ENCODE measurements at places on chromosomes 4 and X.

DNA sequence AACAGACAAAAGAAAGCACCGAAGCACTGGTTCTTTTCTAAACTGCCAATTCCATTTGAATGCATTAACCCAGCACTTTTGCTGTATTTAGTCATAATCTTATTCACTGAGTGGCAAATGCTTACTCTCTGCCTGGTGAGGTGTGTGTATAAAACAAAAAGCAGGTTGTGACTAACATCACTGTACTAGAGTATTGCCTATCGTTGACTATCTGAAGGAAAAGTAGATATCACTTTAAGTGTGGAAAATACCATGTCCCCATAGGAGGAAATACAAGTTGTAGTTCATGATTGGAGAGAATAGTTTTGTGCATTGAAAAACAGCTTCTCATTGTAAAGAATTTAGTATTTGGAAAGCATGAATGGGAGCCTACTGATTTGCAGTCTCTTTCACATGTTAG, 2.7 kb downstream of the PDLIM5 start:
- no peak for DNase-seq

- no peak for DNase-seq
These were observed 56.1 kb upstream of the MSX1 start for GRCh38 chr4:4803216-4803911.

DNA sequence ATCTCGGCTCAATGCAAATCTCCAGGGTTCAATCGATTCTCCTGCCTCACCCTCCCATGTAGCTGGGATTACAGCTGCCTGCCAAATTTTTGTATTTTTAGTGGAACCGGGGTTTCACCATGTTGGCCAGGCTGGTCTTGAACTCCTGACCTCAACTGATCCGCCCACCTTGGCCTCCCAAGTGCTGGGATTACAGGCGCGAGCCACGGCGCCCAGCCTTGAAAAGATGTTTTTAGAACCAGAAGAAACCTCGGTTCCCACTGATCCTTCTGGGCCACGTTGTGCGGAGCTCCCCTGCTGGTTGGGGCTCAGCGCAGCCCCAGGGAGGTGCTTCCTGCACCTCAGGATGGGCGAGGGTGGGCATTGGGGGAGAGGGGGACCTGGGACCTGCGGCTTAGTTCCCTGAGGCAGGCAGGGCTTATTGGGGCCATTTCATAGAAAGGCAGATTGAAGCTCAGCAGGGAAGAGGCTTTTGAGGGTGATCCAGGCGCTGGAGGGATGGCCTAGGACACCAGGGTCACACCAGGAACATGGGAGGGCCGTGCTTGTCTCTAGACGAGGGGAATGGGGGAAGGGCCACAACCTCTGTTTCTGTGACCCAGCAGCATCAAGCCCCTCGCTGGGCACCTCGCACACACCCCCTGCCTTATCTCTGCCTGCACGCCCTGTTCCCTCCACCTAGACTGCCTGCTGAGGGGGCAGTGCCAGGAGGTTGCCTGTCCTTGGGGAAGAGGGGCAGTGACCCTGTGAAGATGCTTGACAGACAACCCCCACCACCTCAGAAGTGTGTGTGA, 6.3 kb upstream of the ADD1 start:
- DNase-seq: no peak

DNA sequence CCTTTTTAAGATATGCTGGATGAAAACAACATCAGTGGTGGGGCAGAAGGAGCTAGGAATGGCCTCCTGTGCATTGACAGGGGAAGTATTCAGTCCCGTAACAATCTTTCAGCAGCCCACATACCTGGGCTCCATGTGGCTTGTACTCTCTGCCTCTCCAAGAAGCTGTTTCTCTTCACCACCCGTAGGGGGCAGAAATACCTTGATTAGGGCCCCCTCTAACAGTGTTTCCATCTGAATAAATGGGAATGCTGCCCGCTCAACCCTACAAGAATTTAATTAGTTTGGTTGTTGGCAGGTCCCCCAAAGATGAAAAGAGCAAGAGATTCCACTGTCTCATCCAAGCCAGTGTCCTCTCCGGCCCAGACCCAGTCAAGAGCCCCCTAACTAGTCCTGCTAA, 155.2 kb downstream of the SMIM20 start:
- DNase-seq: no peak

GRCh38 chrX:6729626-6730025, 194.7 kb upstream of the VCX3A start:
- no peak for DNase-seq

DNA sequence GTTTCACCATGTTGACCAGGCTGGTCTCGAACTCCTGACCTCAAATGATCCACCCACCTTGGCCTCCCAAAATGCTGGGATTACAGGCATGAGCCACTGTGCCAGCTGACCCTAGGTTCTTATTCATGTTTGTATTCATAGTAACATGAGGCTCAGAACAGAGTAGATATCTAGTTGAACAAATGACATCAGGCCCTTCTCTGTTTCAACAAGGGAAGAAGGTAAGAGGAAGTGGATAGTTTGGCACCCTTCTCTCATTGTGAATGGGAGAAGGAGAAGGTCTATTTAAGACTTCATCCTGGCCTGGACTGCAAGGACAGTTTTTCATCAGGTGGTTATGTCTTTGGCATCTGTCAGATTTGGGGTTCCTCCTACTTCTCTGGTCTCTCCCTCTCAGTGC, 13.8 kb downstream of the GJB1 start:
- no peak for DNase-seq

DNA sequence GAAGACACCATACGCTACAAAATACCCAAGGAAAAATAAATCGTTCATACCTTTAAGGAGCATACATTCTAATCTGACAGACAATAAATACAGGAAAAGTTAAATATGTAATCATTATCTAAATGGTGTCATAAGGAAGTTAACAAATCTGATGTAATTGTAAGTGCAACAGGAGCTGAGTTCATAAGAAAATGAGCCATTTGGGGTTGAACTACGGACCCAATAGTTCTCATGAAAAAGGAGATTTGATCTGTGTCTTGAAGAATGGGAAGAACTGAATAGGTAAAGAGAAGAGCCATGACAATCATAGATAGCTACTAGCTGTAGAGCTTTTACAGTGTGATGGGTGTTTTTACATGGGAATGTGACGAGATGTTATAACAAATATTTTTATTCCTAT, 175.6 kb downstream of the ANKRD50 start:
- DNase-seq: no peak

DNA sequence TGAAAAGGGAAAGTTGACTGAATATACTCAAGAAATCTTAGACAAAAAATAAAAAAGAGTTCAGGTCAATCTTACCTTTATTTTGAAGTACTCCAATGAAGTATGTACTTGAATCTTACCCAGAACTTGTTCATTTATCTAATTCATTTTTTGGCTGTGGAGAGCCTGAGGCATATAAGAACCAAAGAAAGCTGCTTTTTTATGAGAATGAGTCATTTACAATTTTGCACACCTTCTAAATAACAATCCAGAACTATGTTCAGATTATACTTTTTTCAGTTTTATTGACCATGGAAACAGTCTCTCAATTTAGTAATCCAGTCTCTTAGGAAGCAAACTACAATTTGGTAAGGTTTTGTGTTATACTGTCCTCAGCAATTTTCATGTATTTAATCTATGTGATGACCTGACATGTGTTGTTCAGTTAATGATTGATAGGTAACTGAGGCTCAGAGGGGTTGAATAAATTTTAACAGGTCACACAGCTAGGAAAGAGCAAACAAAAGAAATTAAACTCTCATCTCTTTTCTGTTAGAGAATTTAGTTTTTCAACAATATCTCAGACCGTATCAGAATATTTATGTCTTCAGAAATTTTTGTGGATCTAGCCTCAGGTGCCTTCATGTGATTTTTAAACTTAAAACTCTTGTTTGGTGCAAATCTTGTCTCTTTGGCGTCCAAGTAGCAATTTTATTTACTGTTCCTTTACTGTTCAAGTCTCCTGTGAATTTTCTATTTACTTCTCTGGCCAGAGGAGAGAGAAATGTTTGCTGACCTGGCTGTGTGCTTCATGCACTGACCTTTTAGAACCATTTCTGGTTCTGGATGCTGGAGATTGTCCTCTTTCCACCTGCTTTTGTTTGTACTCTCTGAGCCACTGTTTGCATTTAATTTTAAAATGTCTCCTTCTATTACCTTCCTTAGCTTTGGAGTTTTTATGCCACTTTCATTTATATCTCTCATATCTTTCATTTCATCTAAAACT, 1453.4 kb downstream of the STIM2 start:
- DNase-seq: no peak

DNA sequence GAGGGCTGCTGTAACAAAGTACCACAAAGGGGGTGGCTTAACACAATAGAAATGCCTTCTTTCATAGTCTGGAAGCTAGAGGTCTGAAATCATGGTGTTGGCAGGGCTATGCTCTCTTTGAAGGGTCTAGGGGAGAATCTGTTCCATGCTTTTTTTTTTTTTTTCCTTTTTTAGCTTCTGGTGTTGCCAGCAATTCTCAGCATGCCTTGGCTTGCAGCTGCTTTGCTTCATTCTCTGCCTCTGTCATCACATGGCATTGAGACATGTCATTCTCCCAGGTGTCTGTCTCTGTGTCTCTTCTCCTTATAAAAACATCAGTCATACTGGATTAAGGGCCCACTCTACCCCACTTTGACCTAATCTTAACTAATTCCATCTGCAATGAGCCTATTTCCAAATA, 78.6 kb upstream of the BOD1L1 start:
- no peak for DNase-seq

- no peak for DNase-seq
These were observed 501.0 kb downstream of the IDS start for GRCh38 chrX:149003863-149004660.

- no peak for DNase-seq
These were observed 284.4 kb downstream of the AFF2 start for GRCh38 chrX:148784856-148785255.

- DNase-seq: no peak
These were observed 84.8 kb downstream of the PHEX start for GRCh38 chrX:22116605-22117546.

GRCh38 chr4:54277691-54278090, 48.6 kb downstream of the PDGFRA start:
- DNase-seq: no peak

- DNase-seq: no peak
These were observed 136.1 kb upstream of the MID1 start for GRCh38 chrX:10756441-10756840.

DNA sequence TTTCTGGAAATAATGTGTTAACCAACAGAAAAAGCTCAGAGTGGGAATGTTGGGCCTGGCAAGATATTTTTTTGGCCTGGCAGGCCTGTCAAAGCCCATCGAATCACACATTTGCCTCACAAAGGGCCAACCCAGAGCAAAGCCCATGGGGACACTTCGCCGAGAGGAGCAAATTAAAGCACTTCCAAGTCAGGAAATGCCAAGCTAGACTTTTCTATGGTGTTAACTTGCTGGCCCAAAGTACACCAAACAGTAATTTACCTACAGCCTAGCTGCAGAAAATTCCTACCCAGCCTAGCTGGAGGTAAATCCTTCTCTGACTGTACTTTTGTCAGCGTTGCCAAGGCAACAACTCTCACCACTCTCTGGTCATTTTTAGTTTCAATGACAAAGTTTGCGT, 288.6 kb upstream of the LDB2 start:
- DNase-seq: no peak

DNA sequence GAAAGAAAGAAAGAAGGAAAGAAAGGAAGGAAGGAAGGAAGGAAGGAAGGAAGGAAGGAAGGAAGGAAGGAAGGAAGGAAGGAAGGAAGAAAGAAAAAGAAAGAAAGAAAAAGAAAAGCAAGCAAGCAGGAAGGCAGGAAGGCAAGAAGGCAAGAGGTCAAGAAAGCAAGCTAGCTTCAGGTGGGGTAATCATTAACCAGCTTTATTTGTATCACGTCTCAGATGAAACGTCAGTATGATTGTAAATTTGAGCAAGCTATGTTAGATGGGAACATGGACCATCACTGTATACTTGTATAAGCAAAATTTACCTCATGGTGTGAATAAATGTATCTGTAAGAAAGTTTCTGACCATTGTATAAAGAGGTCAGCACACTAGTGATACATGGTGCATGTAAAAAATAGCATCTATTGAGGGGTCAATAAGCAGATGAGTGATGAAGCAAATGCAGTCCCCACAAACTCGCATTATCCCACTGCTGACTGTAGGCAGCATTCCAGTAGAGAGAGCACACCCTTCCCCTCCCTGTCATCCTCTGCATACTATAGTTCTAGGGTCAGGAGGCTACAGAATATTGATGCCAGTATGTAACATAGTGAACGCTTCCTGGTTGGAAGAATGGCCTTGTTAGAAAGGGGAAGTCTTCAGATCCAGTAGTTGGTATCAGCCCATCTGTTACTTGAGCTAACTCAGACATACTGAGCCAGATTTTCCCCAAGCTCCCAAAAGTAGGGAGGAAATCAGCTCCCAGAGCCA, 16.5 kb upstream of the KLHL34 start:
- DNase-seq: no peak

DNA sequence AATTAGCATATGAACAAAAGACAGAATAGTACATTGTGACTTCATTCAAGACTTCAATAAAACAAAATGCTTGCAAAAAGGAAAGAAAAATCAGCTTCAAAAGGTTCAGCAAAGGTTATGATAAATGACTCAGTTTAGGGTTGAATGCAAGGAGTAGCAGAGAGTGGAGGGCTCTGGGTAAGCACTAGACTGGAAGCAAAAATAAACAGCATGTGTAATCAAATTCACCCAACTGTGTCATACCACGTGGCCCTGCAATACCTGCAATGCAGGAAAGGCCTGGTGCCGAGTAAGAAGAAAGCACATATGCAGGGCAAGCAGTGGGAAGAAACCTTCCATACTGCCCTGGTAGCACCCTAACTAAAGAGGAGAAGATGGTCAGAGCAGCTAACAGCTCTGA, 88.7 kb downstream of the ATP11C start:
- no peak for DNase-seq

DNA sequence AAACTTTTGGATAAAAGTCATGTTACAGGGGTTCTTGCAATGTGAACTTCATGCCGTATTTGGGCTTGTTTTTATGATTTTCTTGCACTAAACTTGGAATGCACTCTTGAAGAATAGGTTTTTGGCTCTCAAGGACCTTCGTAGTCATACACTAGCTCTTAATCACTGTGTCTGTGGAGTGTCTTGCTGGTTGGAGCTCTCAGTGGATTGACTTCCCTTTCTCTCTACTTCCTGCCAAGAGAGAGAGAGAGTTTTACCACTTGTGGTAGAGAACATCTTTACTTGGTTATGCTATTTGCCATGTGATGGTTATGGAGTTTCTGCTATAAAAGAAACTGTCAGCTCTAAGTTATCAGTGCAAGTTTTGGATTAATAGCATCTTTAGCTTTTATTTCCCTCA, 112.4 kb downstream of the BMPR1B start:
- DNase-seq: no peak

GRCh38 chr4:151324752-151325110, 674 bp downstream of the SH3D19 start:
- no peak for DNase-seq

DNA sequence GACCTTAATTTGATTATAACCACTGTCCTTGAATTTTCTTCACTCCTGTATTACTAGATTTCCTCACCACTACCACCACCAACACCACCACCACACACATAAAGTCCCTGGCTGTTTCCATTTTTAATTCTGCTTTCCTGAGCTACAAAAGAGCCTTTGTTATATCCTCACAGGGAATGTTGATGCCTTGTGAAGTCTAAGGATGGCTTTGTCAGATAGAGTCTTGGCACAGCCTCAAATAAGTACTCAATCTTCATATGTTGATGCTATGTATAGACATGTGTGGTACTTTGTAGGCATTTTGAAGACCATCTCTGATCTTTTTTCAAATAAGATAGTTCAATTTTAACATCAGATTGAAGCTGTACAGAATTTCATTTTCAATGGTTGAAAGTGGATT, 1016.7 kb upstream of the LCORL start:
- DNase-seq: no peak

GRCh38 chr4:5742388-5742787, 31.4 kb downstream of the EVC start:
- DNase-seq: no peak

GRCh38 chrX:38717871-38718270, 83.4 kb upstream of the MID1IP1 start:
- no peak for DNase-seq

All from CD4-positive, alpha-beta T cell treated with Interleukin-6 for 4 hours (primary cell).